Urinary bladder (tissue), 4 donors: ENCODE measurements at places on chromosomes 5 and 9. TPM values are rescaled to one million over a fixed set of nuclear protein-coding genes. Genes with fewer than 3 reads are reported as not detected.
A peak's percentile ranks its signal among the peaks of the same experiment; 100 is the strongest.

The PDCD1LG2 gene
- 0.95 TPM for total RNA-seq

GRCh38 chr9:105069696-105070095 is 141.7 kb upstream of the ABCA1 start:
- no peak for DNase-seq

- no peak for DNase-seq
Observed at GRCh38 chr9:94577571-94577970, 16.1 kb downstream of the FBP2 start.

DNA sequence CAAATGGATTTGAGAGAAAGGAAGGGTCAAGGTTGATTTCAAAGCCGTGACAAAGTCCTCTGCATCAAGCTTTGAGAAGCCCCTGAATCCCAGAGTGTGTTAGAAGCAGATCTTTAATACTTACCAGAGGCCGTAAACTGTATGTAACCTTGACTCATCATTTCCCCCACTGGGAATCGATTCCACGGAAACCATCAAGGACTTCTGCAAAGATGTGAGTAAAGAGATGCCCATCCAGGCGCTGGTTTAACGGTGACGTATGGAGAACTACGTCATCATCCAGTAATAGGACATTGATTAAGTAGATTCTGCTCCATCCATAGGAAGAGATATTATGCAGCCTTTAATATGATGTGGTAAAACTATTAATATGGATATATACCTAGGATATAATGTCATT is 1.6 kb downstream of the RNF183 start:
- DNase-seq: no peak

The ADAMTS19 gene
- 107 TPM for total RNA-seq

The FAM153A gene
- not detected for total RNA-seq

DNA sequence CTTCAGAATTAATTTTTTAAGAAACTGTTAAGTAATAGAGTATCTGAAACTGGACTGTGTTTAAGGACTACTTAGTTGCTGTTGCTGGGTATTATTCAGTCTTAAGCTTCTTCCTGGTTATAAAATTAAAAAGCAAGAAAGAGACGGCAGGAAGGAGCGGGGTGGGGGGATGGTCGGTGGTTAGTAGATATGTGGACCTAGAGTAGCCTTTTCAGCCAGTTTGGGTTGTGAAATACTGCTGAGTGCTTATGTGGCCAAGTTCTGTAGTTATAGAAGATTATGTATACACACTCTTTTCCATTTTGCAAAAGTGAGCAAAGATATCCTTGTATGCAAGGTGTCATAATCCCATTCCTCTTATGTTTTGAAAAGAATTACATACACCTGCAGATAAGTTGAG is 28.5 kb downstream of the TRIO start:
- no peak for DNase-seq

GRCh38 chr9:105405514-105406131 is 42.2 kb upstream of the FSD1L start:
- no peak for DNase-seq

- no peak for DNase-seq
Observed at GRCh38 chr5:73388740-73389139, 59.8 kb downstream of the FOXD1 start.

DNA sequence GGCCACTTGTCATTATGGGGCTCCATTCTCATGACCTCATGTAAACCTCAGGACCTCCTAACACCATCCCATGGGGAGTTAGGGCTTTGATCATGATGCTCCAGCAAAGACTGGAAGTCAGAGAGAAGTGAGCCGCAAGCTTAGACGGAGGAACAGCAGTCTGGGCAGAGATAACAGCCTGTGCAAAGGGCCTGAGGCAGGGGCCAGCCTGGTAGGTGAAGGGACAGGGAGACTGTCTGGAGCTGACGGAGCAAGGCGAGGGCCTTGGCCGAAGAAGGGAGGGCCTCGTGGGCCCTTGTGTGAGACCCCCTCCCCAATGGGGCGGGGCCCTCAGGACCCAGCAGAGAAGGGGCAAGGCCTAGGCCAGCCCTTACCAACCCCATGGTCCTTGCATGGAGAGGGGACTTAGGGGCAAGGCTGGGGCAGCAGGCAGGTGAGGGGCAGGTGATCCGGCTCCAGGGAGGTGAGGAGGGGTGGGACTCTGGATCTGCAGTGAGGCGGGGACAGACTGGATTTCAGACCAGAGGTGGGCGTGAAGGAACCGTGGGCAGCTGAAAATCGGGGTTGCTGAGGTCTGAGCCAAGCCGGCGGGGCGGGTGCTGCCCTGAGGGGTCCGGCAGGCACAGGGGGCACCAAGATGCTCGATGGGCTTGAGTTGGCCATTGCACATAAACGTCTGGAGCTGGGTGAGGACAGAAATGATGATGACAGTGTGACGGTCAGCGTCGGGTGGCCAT is 17.4 kb downstream of the GPSM1 start:
- no peak for DNase-seq

DNA sequence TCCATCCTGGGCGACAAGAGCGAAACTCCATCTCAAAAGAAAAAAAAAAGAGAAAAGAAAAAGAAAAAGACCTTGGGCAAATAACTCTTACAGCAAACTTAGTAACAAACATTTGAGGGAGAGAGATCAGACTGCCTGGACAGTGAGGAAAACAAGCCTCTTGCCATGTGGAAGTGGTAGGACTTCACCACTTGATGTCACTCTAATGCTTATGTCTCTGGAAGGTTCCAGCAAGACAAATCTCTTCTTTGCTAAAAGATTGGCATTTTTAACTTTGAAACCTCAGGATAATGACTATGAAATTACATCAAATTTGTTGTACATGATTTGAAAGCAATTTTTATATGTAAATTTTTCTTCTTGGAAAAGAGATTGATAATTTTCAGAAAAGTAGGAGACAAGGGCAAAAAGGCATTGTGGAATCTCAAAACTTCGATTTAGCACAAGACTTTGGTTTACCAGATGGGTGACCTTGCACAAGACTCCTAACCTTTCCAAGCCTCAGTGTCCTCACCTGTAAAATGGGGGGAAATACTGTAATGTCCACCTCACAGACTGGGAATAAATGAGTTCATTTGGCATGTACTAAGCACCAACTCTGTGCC is 5.4 kb downstream of the ACTL7B start:
- DNase-seq: no peak

DNA sequence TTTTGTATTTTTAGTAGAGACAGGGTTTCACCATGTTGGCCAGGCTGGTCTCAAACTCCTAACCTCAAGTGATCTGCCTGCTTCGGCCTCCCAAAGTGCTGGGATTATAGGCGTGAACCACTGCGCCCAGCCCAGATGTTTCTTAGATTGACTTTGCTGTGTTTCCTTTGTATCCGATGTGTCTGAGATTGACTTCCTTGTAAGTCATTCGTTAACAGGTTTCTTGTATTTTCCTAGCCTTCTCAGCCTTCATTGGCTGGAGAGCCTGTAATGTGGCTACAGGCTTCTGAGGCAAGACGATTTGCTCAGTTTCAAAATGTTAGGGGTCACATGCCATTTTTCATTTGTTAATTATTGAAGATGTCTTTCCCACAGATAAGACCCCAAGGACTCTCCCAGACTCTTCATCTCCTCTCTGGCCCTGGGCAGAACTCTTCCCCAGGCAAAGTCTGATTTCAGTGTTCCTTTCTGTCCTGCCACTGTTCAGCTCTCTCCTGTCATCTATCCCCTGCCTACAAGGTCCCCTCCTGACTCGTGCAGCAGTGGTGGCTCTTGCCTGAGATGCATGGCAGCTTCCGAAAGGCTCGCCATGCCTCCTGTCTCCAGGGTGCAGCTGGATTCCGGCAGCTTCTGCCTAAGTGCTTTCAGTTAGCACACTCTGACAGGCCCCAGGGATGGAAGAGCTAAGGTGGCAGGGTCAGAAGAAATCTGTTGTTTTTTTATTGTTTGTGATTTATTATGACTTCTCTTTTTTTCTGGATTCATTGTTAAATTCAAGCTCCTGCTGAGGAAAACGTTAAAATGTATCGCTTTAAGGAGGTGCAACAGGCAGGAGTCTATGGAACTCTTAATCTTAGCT is 206.4 kb downstream of the AOPEP start:
- DNase-seq: no peak

- no peak for DNase-seq
Observed at GRCh38 chr5:758698-759053, 25.9 kb downstream of the ZDHHC11B start.

- peak; percentile 46 for DNase-seq
Observed at GRCh38 chr9:108444400-108445358, 411.1 kb downstream of the ACTL7B start.

The ZDHHC11 gene
- 9.3 TPM for total RNA-seq

DNA sequence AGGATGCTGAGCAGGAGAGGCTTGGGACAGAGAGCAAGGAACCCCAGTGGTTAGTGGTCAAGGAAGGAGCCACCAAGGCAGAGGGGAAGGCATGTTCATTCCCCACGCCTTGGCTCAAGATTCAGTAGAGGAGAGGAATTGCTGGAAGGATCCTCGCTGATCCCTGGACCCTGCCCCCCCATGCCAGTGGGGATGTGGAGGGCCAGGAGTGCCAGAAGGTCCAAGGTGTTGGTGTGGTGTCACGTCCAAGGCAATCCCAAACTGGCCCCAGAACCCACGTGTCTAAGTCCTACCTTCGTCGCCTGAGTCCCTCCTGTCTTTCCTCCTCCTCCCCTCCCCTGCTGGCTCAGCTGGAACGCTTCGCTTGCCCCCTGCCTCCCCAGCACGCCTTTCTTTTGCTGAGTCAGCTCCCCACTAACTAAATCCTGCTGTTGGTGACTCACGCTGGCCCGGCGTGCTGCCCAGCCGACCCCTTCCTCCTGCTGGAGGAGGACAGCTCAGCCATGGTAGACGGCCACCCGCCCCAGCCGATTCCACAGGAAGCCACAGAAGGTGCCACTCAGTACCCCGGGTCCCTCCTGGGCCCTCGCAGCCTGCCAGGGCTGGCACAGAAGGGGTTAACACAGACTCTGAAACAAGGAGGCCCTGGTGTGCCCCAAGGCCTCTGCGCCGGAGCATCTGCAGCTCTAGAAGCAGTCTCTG is 37.6 kb upstream of the ORM1 start:
- no peak for DNase-seq

DNA sequence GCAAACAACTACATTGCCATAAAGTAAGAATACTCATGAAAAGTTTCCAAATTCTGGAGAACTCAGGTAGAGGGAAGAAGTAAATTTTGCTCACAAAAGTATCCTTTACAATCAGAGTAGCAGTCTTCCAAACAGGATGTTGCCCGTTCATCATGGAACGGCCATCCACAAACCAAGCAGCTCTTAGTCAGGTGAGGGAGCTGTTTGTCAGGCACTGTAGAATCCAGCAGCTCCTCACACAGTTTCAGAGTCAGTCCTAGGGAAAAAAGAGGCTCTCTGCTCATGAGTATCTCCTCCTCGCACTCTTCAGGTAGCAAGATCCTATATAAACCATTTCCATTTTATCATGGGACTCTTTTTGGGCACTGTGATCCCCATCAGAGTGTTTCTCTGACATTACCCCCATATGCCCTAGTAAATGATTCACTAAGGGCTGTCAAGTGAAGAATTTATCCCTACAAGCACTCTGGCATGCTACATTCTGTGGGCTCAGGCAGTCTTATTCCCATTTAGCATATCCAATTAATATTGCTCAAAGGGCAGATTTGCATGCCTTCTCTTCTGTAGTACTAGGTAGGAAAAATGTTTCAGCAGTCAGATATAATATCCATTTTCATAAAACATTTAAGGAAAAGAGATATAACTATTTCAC is 97.9 kb downstream of the WDR41 start:
- no peak for DNase-seq

The IL5 gene
- not detected for total RNA-seq

- no peak for DNase-seq
Observed at GRCh38 chr5:77892061-77893010, 116.2 kb upstream of the TBCA start.
